Left hindlimb (tissue), 1 donor: ENCODE measurements at places on chromosomes 4 and X.

GRCh38 chr4:47485047-47485692 lies at the start of gene ATP10D:
TSS of gene ATP10D (plus strand) at chr4:47485275. CDS start at chr4:47512541, 27,266 bp downstream.
- DNase-seq = peak; percentile 97

- DNase-seq = no peak
Observed at GRCh38 chr4:30616942-30617646, 103.1 kb upstream of the PCDH7 start.

DNA sequence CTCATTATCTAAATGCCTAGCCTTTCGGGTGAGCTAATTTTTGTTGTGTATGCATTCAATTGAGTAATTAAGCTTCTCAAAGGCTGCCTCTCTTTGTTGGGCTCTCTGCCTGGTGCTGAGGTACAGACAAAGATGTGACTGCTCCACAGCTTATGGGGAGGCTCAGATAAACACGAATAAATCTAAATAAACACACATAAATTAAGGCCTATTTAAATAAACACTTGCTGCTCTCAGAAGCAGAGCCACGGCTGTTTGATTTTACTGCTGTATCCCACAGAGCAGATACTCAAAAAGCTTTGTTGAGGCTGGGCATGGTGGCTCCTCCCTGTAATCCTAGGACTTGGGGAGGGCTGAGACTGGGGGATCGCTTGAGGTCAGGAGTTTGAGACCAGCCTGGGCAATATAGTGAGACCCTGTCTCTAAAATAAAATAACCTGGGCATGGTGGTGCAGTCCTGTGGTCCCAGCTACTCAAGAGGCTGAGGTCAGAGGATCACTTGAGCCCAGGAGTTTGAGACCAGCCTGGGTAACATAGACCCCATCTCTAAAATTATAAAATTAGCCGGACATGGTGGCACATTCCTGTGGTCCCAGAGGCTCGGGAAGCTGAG lies 8.4 kb upstream of the CD99 start:
- DNase-seq = no peak

- no peak for DNase-seq
Observed at GRCh38 chr4:72918362-72918761, 151.2 kb downstream of the COX18 start.

GRCh38 chr4:21790438-21791029 lies 158.0 kb downstream of the KCNIP4 start:
- DNase-seq = no peak
